ENCODE measurements at places on chromosomes 11 and 22.

DNA sequence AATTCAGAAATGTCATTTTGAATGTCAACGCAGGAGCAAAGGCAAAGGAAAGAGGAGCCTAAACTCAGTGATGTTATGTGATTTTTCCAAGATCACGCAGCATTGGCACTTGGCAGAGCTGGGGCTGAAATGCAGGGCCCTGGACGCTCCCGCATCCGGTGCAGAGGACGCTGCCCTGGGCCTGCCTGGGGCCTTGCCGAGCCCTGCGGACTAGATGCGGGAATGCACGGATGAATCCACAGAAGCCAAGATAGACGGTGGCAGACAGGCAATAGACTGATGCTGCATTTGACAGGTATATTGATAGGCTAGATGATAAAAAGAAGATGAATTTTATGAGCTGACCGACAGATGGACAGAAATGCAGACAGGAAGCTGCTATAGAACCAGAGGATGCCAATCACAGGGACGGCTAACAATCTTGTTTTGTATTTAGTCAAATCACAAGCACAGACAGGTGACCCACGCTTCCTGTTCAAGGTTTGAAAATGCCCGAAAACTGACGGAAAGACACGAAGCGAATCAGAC is 696 bp upstream of the MARK2 start:
- no peak for DNase-seq

DNA sequence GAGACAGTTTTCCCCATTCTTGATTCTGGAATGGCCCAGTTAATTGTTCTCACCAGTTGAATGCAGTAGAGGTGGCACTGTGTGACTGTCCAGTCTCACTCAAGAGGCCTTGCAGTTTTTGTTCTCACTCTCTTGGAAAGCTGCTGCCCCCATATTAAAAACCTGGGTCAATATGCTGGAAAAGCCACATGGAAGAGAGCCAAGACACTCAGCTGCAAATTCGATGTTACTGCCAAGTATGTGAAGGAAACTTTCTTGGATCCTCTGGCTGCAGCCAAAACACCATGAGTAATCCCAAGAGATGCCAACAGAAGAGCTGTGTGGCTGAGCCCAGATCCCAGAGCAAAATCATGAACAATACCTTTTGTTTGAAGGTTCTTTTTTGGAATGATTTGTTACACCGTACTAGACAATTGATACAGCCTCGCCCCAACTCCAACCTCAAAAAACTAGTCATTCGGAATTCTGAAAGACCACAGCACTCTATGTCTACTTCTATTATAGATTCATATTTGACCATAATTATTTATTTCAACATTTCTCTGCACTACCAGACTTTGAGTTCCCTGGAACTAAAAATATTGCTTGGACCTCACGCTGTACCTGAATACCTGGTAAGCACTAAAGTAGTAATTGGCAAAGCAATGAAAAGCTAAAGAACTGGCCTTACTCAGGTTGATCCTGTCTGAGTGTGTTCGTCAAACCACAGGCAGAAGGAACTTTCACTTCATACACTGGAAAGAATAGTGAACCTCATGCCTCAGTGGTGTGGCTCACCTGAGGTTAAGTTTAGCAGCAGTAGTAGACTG is 378.8 kb downstream of the ETS1 start:
- no peak for DNase-seq

DNA sequence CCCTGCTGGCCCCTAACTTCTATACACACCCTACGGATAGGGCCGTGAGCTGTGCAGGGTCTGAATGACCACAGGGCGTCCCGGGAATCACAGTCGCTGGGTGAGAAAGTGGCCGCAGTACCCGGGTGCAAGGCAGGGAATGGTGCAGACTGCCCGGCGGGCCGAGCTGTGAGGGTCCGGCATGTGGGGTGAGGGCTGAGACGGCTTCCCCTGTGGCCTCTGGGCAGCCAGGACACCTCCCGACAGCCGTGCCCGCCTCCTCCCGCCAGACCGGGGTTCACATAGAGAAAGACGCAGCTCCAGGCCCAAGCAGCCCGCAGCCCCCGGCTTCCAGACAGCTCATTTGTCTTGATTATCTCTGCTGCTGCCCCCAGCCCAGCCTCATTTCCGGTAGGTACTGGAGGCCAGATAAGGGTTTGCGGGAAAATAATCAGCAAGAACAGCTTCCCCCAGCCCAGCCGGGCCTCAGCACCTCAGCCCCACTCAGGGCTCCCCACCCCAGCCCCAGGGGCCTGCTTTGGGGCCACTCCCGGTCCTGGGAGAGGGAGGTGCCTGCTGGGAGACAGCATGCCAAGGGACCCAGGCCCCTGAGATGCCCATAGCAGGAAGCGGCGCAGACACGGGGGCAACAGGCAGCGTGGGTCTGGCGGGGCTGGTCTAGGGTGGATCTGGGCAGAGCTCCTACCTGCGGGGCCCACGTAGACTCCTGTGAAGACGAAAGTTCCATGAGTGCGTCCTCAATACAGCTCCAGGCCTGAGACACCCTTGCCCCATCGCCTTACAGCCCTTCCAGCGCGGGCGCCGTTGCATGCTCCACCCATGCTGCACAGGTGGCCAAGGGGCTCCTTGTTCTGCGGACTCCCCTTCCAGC is 123.1 kb downstream of the BRD1 start:
- DNase-seq = no peak

DNA sequence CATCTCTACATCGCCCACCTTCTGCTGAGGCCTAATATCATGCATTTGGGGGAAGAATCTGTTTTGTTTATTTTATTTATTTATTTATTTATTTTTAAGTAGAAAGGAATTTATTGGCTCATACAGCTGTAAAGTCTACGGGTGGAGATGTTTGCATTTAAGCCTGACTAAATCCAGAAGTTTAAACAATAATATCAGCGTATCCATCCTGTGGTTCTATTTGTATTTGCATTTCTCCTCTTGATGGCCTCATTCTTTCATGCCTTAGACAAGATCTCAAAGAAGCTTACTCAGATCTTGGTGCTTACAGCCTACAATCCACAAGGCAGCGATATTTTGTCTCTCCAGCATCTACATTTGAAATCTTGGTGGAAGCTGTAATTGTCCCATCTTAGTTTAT is 67.1 kb upstream of the CARD18 start:
- DNase-seq = no peak

DNA sequence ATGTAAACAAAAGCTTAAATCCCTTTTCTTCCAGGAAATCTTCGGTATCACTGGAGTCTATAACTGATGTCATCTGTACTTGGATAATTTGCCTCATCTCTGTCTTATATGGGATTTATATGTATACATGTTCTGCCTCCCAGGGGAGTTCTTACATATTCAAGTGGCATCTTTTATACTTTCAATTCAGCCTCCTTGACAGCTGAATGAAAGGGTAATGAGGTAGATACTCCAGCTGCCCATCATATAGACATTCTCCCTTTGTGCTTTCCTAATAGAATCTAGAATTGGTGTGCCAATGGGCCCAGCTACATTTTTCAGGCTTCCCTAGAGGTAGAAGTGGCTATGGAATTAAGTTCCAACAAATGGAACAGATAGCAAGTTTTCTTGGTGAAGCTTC is 223.8 kb downstream of the LRRC4C start:
- DNase-seq = no peak

GRCh38 chr11:73047773-73048371 is 94.2 kb downstream of the FCHSD2 start:
- no peak for DNase-seq

Measured in activated gamma-delta T cell treated with Interleukin-2 at 50 U/mL for 16 hours (primary cell).